Motor neuron (in vitro differentiated cells): ENCODE measurements at places on chromosomes 1 and 21. TPM values are rescaled to one million over a fixed set of nuclear protein-coding genes. Genes with fewer than 3 reads are reported as not detected.

The AMPD1 gene
- not detected in 2 replicates for total RNA-seq

The CD247 gene
- 3.2 and 3.9 TPM in 2 replicates for total RNA-seq

The SNRNP40 gene
- 50.5 and 54.4 TPM in 2 replicates for total RNA-seq

- ATAC-seq: no peak
These were observed 127.3 kb downstream of the TBX19 start for GRCh38 chr1:168407832-168408538.

DNA sequence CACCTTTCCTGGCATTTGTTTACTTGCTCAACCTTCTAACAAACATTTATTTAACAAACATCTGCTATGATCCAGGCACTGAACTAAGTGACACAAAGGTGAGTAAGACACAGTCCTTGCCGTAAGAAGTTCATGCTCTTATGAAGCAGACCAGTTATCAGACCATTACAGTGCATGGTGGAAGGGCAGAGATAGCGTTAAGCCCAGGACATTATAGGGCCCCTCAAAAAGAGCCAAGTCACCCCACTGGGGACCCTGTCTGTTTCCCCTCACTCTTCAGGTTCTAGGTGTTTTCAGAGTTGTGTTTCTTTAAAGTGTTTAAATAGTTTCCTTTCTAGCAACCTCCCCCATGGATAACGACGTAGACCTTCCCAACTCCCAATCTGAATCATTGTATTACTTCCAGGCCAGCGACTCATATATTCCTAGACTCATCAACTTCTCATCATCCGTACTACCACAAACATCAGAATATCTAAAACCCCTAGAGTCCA, 39.3 kb downstream of the TCP10L start:
- ATAC-seq: no peak

DNA sequence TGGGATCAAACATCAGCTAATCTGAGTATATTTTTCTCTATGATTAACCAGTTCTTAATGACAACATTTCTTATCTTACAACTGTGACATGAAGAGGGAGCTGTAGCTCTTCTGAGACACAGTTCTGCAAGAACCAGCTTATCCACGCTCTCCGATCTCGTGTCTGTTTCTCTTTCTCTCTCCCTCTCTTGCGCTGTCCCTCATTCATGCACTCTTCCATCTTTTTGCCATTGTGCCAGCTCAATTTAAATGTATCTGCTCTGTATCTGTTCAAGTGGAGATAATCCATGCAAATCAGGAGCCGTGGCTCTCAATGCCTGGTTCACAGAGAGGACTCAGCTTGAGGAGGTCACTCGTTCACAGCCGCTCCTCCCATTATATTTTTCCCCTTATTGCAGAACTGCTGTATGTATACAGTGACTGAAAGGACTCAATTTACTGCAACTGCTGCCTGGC, 494.7 kb upstream of the ADGRL2 start:
- peak; percentile 95 for ATAC-seq

DNA sequence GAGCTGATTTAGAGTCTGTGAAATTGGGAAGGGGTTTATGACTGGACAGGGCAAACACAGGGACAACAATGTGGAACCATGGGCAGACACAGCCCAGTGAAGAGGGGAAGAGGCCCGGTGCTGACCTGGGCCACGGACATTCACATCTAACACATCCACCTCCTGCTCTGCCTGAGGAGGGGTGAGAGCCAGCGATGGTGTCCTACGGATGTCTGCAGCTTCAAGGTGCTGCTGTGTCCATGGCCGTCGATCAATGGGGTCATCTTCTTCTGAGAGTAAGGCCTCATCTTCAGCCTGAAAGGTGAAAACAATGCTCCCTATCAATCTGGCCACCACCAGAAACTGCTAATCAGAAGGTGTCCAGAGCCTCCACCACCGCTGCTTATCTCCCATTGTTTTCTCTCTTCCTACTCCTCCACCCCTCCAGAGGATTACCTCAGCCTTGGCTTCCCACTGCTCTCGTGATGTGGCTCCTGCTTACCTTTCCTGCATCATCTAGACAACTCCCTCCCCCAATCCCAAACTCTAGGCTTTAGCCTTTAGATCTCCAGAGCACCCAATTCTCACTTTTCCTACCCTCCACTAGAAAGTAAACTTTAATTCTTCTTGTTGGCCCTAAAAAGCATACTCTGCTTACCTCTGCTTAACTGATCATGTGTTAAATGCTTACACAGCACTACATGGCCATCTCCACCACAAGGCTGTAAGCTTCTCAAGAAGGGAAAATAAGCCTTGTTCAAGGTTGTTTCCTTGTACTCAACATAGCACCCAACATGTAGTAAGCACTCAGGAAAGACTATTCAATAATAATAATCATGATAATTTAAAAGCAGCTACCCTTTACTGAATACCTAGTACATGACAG, 24.0 kb upstream of the ADAM30 start:
- ATAC-seq: no peak

DNA sequence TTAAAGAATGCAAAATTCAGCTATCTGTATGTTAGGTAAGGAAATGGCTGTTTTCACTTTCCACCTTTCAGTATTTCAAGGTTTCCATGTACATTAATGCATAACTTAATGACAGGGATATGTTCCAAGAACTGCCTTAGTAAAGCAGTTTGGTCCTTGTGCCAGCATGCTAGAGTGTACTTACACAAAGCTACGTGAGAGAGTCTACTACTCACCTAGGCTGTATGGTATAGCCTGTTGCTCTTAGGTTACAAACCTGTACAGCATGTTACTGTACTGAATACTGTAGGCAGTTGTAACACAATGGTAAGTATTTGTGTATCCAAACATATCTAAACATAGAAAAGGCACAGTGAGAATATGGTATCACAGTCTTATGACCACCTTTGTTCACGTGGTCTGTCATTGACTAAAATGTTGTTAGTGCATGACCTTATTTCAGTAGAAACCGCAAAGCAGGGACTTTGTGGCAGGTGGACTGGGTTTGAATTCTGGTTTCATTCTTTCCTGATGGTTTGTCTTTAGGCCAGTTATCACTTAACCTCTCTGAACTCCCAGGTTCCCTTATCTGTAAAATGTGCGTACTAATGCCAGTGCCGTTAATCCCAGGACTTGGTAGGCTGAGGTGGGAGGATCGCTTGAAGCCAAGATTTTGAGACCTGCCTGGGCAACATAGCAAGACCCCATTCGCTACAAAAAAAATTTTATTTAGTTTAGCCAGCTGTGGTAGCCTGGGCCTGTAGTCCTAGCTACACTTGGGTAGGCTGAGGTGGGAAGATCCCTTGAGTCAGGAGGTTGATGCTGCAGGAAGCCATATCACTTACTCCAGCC, 4.9 kb downstream of the SMYD2 start:
- ATAC-seq: no peak

DNA sequence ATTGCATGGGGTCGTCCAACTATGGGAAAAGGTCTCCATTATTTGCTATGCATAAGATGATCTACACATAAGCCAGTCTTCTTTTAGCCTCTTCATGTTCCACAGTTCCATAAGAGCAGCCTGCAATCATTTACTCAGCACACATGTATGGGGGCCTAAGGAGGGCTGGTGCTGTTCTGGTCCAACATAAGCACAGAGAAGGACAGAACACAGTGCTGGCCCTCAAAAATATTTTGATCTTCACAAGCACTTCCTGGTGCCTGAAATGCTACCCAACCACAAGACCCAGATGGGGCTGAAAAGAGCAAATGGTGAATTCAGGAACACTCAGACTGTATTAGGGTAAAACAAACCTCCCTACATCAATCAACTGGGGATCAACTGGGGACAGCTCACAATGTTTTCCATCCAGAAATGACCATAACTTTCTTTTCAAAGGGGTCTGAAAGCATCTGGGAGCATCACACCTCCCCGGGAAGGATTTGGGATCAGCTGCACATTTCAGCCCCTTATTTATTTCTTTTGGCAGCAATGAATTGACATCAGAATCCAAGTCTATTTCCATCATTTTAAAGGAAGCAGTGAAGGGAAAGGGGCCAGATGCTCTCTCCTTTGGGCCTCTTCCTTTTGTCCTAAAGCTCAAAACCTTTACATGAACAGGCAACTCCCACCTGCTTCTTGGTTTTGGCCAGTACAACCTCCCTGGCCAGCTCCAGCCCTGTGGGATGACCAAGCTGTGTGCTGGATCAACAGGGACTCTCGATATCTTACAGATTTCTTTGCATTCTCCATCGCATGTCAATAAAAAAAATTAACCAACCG, 45.7 kb downstream of the KCNN3 start:
- ATAC-seq: no peak

DNA sequence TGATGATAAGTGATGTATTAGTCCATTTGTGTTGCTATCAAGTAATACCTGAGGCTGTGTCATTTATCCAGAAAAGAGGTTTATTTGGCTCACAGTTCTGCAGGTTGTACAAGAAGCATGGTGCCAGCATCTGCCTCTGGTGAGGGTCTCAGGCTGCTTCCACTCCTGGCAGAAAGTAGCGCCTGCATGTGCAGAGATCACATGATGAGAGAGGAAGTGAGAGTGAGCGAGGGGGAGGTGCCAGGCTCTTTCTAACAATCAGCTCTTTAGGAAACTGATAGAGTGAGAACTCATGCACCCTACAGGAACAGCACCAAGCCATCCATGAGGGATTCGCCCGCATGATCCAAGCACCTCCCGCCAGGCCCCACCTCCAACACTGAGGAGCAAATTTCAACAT, 2.2 kb upstream of the FHAD1 start:
- ATAC-seq: no peak
